ENCODE measurements at places on chromosomes 11 and 22.
A peak's percentile ranks its signal among the peaks of the same experiment; 100 is the strongest.

- DNase-seq, result no peak
Measured at GRCh38 chr22:24455751-24456426, 28.5 kb downstream of the ADORA2A start.

DNA sequence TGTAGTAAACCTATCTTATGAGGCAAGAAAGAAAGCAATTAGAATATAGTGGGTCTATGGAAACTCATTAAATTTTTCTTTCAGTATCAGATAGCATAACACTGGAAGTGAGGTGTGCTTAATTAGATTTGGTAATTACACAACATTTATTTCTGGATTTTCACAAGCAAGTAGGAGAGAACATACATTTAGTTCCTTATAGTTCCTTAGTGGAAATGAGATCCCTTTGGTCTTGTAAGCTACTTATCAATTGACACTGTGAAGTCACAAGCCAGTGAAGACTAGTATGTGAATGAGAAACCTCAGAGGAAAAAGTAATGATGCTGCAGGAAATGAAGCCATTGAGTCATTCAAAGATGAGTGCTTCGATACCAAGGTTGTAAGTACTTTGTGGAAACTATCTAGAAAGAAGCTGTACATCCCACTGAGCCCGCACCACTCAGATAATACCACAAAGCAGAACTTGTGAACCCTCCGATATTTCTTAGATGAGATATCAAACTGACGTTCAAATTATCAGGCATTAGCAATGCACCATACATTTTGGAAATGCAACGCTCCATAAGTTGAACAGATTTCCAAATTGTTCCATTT lies 53.5 kb downstream of the ENTHD1 start:
- DNase-seq, result no peak

GRCh38 chr11:75757651-75758050 lies 10.9 kb upstream of the DGAT2 start:
- DNase-seq, result no peak

- DNase-seq, result no peak
Measured at GRCh38 chr11:64378335-64378880, 19.4 kb downstream of the RPS6KA4 start.

DNA sequence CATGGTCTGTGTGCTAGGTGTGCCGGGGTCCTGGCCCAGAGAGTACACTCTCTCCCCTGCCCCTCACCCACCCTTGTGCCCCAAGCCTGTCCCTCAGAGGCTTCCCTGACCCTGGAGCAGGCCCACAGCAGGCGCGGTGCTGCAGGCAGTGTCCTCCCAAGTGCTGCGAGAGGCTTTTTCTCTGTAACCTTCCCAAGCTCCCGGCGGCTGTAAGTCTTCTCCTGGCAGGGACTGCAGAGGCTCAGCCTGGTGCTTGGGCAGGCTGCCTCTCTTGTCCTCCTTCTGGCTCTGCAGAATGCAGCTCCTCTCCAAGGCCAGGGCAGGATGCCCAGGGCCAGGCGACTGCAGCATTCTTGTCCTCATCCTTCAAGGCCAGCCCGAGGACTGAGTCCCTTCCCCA lies 15.9 kb downstream of the RFPL1 start:
- no peak for DNase-seq

GRCh38 chr22:48908547-48908946 lies 919.1 kb downstream of the BRD1 start:
- no peak for DNase-seq

GRCh38 chr11:110086892-110087309 lies 6.3 kb upstream of the ZC3H12C start:
- peak; percentile 92 for DNase-seq

DNA sequence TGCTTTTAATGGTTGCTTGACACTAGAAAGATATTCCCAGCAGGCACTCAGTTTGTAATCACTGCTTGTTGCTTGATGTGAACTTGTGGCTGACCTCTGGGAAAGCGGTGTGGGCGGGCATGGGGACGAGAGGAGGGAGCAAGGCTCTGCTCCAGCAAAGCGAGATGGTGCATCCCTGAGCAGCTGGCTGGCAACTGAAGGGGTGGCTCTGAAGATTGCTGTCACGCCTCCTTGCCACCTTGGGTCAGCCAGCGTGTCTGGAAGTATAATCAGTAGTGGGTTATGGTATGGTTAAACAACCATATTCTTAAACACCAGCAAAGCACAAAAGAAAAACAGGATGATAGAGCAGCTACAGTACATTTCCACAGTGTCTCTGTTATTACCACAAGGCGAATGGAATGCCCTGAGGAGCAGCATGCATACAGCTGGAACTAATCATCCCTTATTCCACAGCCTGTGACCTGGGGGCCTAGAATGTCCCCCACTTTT lies 124.5 kb downstream of the TRIM44 start:
- no peak for DNase-seq

DNA sequence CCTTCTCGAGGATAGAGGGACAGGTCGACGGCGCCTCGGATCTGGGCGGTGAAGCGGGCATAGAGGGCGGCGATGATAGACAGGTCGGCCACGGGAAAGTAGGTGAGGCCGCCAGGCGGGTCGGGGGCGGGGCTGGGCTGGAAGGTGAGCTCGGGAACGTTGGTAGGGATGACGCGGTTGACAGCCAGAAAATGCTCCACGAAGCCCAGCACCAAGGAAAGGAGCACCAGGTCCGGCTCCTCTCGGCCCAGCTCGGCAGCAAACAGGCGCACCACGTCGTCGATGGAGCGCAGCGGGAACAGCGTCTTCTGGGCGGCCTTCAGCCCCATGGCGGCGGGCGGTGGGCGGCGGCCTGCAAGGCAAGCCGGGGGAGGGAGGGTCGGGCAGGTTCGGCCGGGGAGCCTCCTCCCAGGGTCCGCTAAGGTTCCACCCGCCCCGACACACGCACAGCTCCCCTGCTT lies 540 bp downstream of the MEN1 start:
- DNase-seq, result no peak

GRCh38 chr22:40443732-40444131 lies 73.3 kb downstream of the SGSM3 start:
- peak; percentile 29 for DNase-seq

GRCh38 chr11:69000831-69001242 lies 12.2 kb downstream of the MRGPRF start:
- peak; percentile 10 for DNase-seq

DNA sequence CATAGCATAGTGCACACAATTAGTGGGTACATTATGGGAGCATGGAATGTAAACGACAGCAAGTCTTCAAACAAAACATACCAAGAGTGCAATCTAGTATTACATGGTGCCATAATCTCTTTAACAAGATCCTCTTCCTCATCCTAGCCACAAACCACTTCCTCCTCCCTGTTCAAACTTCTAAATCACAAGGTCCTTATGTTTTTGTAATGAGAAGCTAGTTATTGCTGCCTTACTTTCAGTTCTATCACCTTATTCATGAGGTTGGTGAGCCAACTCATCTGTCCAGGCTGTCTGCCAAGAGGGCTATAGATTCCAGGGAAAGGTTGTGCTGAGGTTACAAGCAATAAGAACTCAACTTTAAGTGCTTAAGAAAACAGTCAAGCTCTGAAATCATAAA lies 195.4 kb upstream of the ARHGAP20 start:
- peak; percentile 88 for DNase-seq

DNA sequence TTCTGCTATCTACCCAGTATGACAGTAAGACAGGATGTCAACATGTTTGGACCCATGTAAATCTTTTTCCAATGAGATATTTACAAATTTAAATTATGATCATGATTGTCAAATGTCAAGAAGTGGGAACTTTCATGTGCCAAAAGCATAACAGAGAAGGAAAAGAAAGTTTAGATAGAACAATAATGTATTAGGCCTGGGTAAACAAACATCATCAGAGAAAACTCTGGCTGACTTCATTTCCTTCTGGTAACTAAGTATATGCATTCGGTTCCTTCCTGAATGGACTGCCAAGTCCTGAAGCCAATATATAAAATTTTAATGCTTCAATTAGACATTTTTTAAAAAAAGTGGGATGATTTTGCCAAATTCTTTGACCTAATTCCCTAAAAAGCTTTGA lies 16.5 kb downstream of the RNF141 start:
- DNase-seq, result no peak

DNA sequence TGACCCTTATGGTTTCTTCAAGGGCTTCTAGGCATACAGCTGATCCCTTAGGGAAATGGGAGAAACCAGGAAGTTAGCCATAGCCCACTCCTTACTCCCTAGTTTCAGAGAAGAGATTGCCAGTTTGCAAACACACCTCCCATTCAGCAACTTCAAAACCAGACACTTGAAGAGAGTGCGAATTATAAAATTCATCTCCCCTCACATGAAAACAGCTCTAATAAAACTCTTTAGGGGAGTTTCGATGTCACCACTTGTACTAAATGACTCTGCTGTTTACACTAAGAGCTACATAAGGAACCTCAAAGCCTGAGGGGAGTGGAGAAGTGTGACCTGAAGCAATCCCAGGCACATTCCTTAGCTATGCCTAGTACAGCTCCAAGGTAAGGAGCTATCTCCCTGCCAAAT lies 8.3 kb downstream of the LGR4 start:
- DNase-seq, result no peak

- no peak for DNase-seq
Measured at GRCh38 chr11:42422090-42422489, 889.7 kb upstream of the API5 start.

DNA sequence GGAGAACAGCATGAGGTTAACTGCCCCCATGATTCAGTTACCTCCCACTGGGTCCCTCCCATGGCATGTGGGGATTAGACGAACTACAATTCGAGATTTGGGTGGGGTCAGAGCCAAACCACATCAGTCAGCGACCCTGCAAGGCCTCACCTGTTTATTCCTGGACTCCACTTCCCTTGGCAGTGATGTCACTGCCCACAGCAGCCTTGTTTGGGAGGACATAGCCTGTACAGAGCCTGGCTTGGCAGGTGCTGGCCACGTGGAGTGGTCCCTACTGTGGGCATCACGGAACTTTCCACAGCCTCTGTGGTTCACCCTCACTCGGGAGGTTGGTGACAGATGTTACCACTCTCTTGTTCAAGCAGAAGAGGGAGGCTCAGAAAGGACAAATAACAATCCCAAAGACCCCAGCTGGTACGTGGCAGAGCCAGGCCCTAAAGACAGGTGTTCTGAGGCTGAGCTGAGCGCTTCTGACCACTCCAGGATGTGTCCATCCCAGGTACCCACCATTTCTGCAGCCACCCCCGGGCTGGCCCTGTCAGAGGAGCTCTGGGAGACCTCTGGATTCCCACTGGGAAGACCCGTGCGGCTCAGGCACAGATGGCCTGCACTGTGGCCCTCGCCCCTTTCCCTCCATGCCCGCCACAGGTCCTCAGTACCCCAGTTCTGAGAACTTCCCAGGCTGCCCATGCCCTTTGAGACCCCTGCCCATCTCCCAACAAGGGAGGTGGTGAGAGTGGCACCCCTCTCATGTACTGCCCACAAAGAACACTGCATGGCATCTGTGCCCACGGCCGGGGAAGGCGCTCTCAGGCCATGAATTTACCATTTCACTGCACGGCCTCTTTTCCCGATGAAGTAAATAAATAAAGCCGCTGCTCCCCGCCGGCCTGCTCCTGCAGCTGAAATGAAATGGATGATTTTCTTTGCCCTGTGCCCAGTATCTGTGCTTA lies 605.8 kb downstream of the TBC1D22A start:
- DNase-seq, result no peak

DNA sequence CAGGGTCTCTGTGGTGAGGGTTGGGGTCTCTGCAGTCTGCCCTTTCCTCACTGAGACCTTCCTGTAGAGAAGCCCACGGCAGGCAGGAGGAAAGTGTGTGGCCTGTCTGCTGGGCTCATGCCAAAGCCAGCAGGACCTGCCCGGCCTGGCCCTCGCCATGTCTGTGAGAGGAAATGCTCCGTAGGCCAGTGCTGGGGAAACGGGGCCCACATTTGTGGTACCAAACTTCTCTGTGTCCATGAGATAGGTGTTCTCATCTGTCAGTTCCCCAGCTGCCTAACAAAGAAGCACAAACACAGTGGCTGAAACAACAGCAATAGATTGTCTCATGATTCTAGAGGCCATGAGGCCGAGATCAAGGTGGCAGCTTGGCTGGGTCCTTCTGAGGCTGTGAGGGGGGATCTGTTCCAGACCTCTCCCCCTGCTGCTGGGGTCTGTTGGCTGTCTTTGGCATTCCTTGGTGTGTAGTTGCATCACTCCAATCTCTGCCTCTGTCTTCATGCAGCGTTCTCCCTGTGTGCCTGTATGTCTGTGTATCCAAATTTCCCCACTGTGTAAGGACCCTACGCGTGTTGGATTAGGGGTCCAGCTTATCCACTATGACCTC lies 772.5 kb downstream of the TBC1D22A start:
- DNase-seq, result no peak

DNA sequence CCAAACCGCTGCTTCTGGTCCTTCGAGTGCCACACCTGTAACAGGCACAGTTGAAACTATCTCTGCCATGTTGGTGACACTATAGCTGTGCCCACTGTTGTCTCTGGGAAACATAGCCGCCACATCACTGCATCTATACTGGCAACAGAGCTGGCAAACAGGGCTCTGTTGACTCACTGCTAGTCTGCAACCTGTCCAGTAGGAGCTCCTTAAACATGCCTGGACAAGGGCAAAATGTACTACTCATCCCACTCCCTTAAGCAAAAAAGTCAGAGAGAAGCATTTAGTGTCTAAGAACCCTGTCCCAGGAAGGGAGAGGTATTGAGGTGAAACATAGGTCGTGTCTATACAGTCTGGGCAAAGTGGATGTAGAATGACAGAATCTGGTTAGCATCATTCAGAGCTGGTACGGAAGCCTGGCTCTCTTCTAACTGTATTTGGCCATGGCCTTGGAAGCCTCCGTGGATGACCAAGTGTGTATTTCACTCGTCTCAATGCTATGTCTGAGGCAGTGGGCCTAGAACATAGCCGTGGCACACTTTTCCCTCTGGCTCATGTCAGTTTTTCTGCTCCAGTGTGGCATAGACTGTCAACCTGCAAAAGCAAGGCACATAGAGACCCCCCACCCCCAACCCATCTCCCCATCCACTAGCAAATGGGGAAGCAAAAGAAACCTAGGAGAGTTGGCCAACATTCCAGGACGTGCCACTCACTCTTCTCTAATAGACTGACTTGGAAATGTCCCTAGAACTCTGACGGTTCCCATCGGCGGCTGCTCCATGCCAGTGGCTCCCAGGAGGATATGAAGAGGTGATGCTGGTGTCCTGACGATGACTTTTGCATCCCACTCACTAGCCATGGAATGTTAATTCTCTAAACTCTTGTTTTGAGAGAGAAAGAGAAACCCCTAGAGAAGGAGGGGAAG lies 21.4 kb upstream of the PISD start:
- DNase-seq, result no peak

- DNase-seq, result no peak
Measured at GRCh38 chr11:35563484-35564244, 38.2 kb upstream of the PAMR1 start.

GRCh38 chr11:101866619-101867491 lies 48.0 kb upstream of the CEP126 start:
- DNase-seq, result no peak
